ENCODE measurements at places on chromosomes 12 and 14. TPM values are rescaled to one million over a fixed set of nuclear protein-coding genes. Genes with fewer than 3 reads are reported as not detected.
A peak's percentile ranks its signal among the peaks of the same experiment; 100 is the strongest.

- no peak for DNase-seq
These were observed 177.0 kb upstream of the PRMT8 start for GRCh38 chr12:3313675-3314663.

DNA sequence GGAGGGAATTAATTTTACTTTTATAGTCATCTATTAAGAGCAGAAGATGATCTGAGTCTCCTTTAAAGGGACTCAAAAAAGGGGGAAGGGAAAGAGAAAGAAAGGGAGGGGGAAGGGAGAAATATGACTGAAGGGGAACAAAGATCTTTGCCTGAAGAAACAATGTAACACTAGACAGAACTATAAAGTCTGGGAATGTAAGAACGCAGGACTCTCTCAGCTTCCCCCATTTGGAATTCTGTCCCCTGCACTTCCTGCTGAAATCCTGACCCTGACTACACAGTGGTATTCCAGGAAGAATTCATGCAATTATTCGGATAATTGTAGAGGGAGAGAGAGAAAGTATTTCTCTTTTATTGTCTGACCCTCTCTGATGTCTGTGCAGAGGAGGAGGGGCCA is 8.6 kb upstream of the HOXC11 start:
- DNase-seq, result no peak

- no peak for DNase-seq
These were observed 344.9 kb downstream of the DAD1 start for GRCh38 chr14:22243971-22244581.

DNA sequence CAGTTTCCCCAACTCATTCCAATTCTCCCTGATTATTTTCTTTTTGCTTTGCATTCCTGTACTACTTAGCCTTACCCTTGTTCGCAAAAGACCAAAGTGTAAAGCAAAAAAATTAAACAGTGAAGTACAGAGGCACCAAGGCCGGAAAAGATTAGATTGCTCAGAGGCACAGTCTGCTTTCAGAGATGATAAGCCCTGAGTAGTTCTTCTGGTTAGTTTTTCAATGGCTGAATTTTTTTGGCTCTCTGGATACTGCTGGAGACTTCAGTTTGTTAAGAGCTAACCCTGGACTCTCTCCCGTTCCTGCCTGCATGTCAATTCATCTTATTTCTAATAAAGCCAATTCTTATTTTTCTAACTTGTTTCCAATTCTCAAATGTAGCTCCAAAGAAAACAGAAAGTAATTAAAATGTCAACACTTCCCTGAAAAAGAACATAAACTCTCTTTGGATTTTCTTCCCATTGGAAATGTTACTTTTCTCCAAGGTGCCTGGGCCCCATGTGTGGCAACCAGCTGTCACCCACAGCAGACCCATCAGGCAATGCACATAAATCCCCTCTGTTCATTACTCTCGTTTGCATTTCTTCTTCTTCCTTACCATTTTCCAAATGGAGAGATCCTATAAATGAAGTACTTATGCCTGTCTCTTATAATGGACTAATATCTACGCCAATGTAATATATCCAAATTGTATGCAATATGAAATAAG is 142.8 kb downstream of the BTG1 start:
- DNase-seq, result no peak

GRCh38 chr12:749751-750270 is 2.6 kb upstream of the WNK1 start:
- DNase-seq, result no peak

GRCh38 chr12:88658009-88658408 is 77.7 kb upstream of the KITLG start:
- DNase-seq, result no peak

DNA sequence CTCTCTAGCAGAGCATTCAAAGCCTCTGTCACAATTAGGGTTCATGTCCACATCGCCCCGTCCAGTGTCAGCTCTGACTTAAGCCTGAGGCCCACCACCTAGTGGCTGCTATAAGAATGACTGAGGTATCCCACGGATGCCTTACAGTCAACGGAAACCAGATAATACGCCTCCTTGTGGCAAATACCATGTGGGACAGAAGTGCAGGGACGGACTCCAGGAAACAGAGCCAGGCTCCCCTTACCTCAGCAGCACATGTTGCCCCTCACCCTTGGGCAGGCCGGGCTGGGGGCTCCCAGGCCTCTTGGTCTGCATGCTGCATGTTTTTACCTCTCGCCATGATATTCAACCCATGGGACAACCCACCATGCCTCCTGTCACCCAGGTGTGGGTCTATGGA is 86.3 kb downstream of the VWF start:
- DNase-seq, result no peak

GRCh38 chr12:116343331-116343884 is 65.9 kb upstream of the MED13L start:
- no peak for DNase-seq

GRCh38 chr12:27940756-27941402 is 31.7 kb downstream of the PTHLH start:
- peak; percentile 85 for DNase-seq

DNA sequence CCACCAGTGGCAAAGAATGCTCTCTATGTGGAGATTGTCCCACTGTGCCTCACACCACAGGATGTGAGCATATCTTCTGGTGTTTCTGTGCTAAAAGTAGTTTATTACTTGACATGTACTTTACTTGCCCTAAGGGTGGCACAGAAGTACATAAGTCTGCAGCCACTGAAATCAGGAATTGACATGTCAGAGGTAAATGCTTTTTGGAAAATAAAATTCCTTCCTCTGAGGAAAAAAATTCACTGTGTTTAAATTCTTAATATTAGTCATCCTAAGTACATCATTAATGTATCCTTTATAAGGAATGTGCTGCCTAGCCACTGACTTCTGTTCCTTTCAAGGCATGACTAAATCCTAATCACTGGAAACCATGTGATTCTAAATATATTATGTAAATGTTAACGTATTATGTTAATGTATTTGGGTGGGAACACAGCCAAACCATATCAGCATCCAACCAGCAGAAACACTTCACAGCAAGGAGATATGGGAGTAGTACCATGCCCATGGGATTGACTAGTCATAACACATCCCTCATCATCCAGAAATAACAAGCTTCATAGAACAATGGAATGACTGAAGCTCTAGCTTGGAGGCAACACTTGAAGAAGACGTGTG is 239.7 kb upstream of the PPFIA2 start:
- DNase-seq, result no peak

GRCh38 chr14:63795532-63795931 is 57.3 kb upstream of the SYNE2 start:
- DNase-seq, result no peak

GRCh38 chr12:81257947-81258551 is 180.2 kb downstream of the ACSS3 start:
- DNase-seq, result no peak

DNA sequence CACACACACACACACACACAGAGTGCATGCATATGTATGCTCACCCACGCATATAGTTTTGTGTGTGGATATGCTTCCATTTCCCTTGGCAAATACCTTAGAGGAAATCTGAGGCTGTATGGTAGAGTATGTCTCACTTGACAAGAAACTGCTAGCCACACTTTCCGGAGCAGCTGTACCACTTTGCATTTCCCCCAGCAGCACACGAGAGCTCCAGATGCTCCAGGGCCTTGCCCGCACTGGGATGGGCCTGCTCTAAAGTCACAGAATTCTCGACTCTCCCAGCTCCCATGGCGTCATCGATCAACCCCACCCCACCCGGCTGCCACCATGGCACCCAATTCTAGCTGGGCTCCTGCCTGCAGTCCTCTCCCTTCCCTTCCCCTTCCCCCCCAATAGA is 21.9 kb downstream of the CLMN start:
- no peak for DNase-seq

GRCh38 chr12:49032679-49033447 is 14.3 kb upstream of the PRKAG1 start:
- peak; percentile 41 for DNase-seq

- DNase-seq, result no peak
These were observed 430.3 kb downstream of the RAD51B start for GRCh38 chr14:68249661-68250451.

DNA sequence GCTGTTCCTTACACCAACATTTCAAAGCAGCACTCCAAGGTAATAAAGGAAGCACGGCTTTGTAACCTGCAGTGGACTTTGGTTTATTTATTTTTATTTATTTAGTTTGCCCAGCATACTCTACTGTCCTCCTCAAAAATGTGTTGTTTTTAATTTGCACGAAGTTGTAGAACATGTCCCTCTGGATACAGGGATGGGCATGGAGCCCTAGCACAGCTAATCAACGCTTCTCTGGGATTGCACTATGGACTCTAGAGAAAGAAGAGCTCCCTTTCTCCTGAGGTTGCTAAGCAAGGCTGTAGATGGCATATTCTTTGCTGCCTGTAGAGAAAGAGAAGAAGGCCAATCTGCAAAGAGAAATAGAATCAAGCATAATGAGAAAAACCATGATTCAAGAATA is 5.9 kb upstream of the ANAPC5 start:
- DNase-seq, result no peak

- no peak for DNase-seq
These were observed 42.1 kb downstream of the KDM2B start for GRCh38 chr12:121538699-121539061.

- no peak for DNase-seq
These were observed 37.8 kb downstream of the MYO1H start for GRCh38 chr12:109385339-109386058.

GRCh38 chr14:75709207-75709812 is 48.3 kb downstream of the TTLL5 start:
- DNase-seq, result peak; percentile 85

DNA sequence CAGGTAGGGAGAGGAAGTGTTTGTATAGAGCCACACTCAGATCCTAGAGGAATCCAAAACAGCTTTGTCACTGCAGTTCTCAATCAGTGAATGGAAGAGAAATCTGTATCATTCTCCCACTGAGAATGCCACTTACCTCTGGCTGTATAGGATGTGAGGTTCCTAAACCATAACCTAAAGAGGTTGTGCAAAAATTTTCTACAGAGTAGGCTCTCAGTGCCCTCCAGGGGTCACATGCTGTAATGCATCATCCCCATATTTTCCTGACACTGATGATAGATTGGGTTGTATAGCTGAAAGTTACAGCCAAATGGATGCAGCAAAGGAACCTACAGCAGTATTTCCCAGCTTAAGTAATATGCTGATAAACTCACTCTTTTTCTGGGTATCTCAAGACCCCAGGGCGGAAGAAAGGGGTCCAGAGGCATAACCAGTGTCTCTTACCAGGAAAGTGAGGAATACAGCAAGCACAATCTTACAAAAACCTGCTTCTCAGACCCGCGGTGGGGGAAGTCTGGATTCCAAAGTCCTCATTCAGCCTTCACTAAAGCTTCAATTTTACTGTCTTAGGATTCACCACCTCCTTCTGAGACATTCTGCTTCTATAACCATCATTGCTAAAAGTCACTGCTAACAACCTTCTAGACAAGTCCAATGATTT is 3.8 kb downstream of the BCDIN3D start:
- DNase-seq, result no peak

DNA sequence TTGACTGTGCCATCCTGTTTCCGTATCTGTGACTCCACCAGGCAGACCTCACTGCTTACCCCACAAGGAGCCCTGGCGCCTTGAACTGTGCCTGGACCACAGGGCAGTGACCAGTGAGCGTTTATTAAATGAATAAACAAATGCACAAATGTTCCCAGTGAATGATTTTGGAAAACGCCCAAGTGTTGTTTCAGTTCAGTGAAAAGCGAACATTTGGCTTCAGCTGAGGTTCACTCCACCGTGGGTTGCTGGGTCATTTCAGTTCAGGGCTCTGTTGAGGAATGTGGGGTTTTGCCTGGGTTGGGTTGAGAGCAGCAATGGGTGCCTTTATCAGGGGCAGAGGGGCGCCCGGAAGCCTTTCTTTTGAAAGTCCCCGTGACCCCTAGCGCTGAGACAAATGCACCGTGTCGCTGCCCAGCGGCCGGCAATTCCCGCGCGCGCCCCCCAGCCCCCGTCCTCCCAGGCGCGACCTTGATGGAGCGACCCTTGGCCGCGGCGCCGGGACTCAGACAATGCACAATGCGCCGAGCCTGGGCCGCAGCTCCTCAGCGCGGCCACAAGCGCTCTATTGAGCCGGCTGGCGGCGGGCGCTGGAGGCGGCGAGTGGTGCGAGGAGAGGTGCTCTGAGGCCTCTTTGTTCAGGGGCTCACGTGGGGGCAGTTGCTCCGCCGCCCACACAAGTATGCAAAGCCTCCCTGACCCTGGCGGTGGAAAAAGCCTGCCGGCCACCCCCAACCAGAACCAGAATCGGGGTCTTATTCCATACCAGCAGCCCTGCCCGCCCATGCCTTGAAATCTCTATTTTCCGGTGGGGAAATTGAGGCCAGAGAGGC is 40.5 kb upstream of the CLMN start:
- DNase-seq, result peak; percentile 81

- no peak for DNase-seq
These were observed 10.0 kb upstream of the SERPINA10 start for GRCh38 chr14:94303111-94303510.

DNA sequence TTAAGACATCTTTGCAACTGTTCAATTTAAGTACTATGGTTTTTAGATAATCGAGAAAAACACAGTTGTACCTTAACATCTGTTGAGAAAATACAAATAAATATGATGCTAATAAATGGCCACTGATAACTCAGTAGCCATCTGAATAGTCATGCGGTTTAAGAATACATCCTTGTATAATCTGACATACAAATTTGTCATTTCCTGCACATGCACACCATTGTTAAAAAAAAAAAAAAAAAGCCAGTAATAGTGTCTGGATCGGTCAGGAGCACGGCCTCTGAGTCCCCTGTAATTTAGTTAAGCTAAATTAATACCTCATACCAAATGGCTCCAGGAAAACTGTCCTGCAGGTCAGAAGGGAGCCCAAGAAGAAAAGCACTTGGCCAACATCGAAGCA is 16.8 kb downstream of the RFC5 start:
- DNase-seq, result no peak

GRCh38 chr12:26271889-26272492 is 76.6 kb downstream of the SSPN start:
- peak; percentile 92 for DNase-seq

- DNase-seq, result no peak
These were observed 40.4 kb upstream of the LDHB start for GRCh38 chr12:21697904-21698630.

- DNase-seq, result no peak
These were observed 249.2 kb downstream of the AEBP2 start for GRCh38 chr12:19688532-19688931.

- DNase-seq, result no peak
These were observed 24.5 kb upstream of the BCL11B start for GRCh38 chr14:99296517-99296916.

The TAS2R43 gene
- 1.7 TPM for total RNA-seq

The P2RX7 gene
- 24.5 TPM for total RNA-seq

The NOXRED1 gene
- total RNA-seq, result 1.0 TPM

The GPR84 gene
- total RNA-seq, result 0.53 TPM

The ZDHHC22 gene
- total RNA-seq, result not detected

The ACRBP gene
- 1.9 TPM for total RNA-seq

The KCNC2 gene
- not detected for total RNA-seq

The EXOC3L4 gene
- 3.3 TPM for total RNA-seq

The CD4 gene
- 20.6 TPM for total RNA-seq

The VRTN gene
- total RNA-seq, result not detected

The OR6C1 gene
- not detected for total RNA-seq

The C12orf60 gene
- total RNA-seq, result 2.3 TPM

The TAS2R31 gene
- total RNA-seq, result 8.8 TPM

The OR6C2 gene
- total RNA-seq, result not detected

Data from sciatic nerve (tissue), 2 donors.